ENCODE measurements at places on chromosomes 1 and 21.

- DNase-seq: no peak
These were observed 27.0 kb upstream of the TMEM39B start for GRCh38 chr1:32045772-32046171.

- no peak for DNase-seq
These were observed 154.4 kb downstream of the ZSCAN20 start for GRCh38 chr1:33626801-33627200.

GRCh38 chr1:40861224-40862003 lies 749 bp downstream of the CITED4 start:
- no peak for DNase-seq

DNA sequence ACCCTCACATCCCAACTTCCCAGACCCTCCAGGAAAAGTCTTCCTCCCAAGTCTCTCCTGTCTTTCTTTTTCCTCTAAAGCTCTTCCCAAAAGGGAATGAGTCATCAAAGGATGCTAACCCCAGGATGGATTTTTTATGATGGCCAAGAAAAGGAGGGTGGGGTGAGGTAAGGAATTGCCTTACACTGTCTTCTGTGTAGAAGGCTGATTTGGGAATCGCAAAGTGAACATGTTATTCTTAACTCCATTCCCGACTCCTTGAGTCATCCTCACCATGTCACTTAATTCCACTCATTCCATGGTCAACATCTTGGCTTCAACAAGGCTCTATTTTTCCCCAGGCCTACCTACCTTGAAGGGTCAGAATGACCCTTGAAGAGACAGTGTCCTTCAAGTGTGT lies 44.0 kb downstream of the TBX15 start:
- DNase-seq: no peak

DNA sequence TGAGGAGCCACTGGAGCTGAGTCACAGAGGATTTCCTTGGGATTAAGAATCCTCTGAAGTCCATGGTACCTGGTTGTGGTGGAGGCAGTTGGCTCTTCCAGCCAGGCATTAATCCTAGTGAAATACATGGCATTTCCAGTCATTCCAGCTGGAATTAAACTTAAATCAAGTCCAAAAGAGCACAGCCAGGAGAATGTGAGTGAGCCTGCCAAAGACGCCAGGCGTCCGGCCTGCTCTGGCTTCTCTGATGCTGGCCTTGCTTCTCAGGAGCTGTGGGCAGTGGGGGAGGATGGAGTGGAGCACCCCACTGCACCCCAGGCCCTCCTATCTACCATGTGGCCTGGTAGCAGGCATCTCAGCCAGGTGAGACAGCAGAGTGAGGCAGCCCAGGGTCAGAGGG lies 23.4 kb upstream of the TENT5C start:
- no peak for DNase-seq

- no peak for DNase-seq
These were observed 10.0 kb downstream of the MROH7 start for GRCh38 chr1:54651608-54652007.

DNA sequence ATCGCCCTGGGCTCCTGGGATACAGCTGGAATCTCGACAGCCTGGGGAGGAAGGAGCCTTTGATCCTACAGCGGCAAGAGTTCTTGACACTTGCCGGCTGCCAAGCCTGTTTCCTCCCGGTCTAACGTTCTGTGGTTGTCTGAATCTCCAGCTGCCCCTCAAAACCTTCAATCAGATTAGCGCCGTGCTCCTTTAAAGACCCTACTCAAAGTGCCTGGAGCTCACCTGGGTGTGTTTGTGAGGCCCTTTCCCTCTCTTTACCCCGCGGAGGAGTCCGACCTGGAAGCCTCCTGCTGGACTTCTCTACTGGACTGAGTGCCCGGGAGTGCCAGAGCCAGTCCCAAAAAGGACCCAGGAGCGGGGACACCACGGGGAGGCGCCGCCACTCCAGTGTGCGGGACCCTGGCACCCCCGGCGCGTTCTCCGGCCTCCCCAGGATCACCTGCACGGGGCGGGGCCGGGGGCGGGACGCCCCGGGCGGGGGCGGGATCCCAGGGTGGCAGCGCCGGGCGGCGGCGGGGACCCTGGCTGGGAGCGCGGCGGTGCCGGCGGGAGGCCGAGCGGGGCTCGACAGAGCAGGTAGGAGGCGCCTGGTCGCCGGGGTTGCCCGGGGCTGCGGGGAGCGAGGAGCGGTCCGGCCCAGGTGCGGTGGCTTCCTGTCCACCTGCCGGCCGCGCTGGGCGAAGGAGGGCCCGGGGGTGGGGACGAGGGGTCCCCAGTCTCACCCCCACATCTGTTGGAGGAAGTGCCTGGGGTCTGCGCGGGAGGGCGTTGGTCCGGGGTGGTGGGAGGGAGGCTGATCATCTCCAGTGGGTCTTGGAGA lies at the start of gene NCMAP:
Gene NCMAP (plus strand): TSS at position 497 of the 823 bp plus-strand sequence. CDS start 39,344 bp downstream, outside the sequence.
- peak; percentile 65 for DNase-seq

DNA sequence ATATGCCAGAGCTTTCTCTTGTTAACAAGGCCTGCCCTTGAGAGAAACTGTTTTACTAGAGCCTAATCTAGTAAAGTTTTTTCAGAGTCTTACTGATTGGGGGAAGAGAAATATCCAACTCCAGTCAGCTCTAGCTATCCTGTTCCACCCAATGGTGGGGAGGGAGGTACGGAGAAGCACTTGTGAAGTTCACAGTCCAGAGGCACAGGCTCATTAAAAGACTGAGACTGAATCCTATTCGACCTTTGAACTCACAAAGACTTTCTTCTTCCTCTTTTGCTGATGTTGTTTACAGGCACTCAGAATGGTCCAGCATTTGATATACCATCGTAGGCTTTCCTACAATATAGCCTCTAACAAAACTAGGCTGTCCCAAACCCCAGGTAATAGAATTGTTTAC lies 15.5 kb upstream of the SFT2D2 start:
- no peak for DNase-seq

GRCh38 chr21:41802684-41803083 lies 35.8 kb upstream of the RIPK4 start:
- DNase-seq: no peak

- DNase-seq: no peak
These were observed 17.8 kb upstream of the POU3F1 start for GRCh38 chr1:38064197-38064903.

DNA sequence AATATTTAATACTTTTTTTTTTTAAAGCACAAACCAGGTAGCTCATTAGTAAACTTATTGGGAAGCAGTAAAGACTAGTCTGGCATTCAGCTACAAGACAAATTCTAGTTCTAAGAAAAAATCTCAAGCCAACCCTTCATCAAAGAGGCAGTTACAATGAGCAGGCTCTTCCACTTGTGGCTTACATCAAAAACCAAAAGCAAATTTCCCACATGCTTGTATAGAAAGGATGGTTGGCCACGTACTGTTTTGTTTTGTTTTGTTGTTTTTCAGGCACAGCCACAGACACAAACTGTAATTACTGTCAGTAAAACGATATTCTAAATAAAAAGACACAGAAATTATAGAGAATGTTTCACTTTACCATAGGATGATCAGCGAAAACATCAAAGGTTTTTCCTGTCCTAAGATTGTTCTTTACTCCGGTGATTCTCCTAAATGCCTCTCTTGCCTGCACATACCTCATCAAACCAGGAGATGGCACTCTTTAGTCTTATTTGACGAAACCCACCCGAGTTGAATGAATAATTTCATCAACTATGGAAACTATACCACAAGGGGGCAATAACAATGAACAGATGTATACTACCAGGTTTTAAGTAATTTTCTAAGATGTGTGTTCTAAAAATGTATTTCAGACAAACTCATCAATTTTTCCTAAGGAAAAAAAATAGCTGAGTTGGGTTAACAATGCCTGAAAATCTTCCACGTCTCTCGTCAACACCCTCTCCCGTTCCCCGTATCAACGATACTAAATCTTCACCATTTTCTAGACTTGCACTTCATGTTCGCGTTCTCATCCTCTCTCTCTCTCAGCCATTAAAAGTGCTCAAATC lies 26.9 kb downstream of the RPL5 start:
- DNase-seq: peak; percentile 75

GRCh38 chr1:85151446-85151845 lies 49.4 kb downstream of the SYDE2 start:
- no peak for DNase-seq

- no peak for DNase-seq
These were observed 61.6 kb upstream of the DEPDC1 start for GRCh38 chr1:68558321-68559026.

- no peak for DNase-seq
These were observed 28.0 kb downstream of the COL6A2 start for GRCh38 chr21:46125846-46126301.
